ENCODE measurements at places on chromosomes 1 and 21. TPM values are rescaled to one million over a fixed set of nuclear protein-coding genes. Genes with fewer than 3 reads are reported as not detected.

CFH gene
- total RNA-seq: 7.7 TPM

NPHS2 gene
- not detected for total RNA-seq

XPR1 gene
- total RNA-seq: 14.6 TPM

RHD gene
- total RNA-seq: 0.19 TPM

LCA5L gene
- total RNA-seq: 0.48 TPM

DNA sequence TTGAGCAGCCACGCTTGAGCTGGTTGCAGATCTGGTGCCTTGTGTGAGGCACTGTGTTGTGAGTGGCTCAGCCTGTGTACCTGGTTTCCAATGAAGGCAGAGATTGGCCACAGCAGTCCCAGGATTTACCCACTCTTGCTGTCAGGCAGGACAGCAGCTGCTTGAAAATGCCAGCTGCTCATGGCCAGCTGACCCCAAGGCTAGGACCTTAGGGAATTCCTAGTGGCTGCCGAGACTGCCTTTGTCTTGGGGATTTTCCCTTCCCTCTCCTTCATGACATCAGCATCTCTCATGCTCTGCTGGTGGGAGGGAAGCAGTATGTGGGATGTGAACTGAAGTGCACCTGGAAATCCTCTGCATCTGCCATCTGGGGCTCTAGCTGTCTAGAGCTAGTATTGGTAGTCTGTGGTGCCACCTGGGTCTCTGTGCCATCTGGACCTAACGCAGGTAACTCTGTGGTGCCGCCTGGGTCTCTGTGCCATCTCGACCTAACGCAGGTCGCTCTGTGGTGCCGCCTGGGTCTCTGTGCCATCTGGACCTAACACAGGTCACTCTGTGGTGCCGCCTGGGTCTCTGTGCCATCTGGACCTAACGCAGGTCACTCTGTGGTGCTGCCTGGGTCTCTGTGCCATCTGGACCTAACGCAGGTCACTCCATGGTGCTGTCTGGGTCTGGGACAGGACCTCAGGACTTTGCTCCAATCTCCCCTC is 3.8 kb upstream of the LRRC47 start:
- peaks cover 19% of the 10 kb centered on the region for H3K4me1 ChIP-seq
- H3K4me3 ChIP-seq: no peak overlapping the region
- no peak for DNase-seq
- no peaks in the 10 kb centered on the region for H3K36me3 ChIP-seq
- no peaks in the 10 kb centered on the region for H3K27me3 ChIP-seq

GRCh38 chr21:42959728-42960127 is 14.6 kb upstream of the PKNOX1 start:
- no peak for DNase-seq
- H3K4me1 ChIP-seq: no peaks in the 10 kb centered on the region
- H3K36me3 ChIP-seq: no peaks in the 10 kb centered on the region

- no peak for DNase-seq
- H3K36me3 ChIP-seq: no peaks in the 10 kb centered on the region
- H3K4me1 ChIP-seq: no peaks in the 10 kb centered on the region
- H3K27me3 ChIP-seq: no peaks in the 10 kb centered on the region
These were observed 111.7 kb downstream of the DUSP10 start for GRCh38 chr1:221630236-221630635.

DNA sequence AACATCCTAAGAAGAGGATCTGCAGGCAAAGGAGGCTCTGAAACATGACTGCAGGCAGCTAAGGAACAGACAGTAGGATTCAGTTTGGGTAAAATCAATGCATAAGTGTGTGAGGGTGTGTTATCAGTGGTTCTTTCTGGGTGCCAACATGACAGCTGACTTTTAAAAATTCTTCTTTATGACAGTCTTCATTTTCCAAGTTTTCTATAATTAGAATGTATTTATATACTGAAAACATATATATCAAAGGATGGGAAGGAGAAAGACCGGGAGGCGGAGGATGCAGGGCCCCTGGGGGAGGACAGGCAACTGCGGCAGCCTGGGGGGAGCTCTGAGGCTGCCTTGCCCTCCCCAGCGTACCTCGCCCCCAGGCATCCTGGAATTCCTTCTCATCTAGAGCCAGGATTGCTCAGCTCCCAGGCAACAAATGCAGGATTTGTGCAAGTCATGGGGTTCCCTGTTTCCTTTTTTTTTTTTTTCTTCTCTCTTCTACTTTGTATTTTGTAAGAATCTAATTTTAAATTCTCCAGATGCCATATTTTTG is 104.8 kb downstream of the CSMD2 start:
- H3K27ac ChIP-seq: no peak overlapping the region
- H3K4me1 ChIP-seq: no peaks in the 10 kb centered on the region
- H3K36me3 ChIP-seq: no peaks in the 10 kb centered on the region
- H3K4me3 ChIP-seq: no peak overlapping the region

GRCh38 chr1:75765697-75766355 is 20.2 kb upstream of the RABGGTB start:
- H3K4me1 ChIP-seq: no peaks in the 10 kb centered on the region
- peaks cover 4% of the 10 kb centered on the region for H3K36me3 ChIP-seq
- no peaks in the 10 kb centered on the region for H3K27me3 ChIP-seq
- H3K27ac ChIP-seq: no peak overlapping the region

All from T-cell (primary cell).